ENCODE measurements at places on chromosomes 5 and 9.

DNA sequence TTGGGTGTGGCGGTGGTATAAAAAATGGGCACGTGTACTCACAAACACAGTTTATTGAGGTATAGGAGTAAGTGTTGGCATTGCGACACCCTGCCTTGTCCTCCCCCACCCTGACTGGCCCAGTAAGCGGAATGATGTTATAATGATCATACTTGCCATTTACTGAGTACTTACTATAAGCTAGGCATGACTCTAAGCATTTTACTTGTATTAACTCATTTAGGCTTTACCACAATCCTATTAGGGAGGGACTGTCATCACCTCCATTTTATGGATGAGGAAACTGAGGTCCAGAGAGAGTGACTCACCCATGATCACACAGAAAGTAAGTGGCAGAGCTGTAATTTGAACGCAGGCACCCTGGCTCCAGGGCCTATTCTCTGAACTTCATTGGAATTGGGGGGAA lies 2.3 kb downstream of the SMIM3 start:
- DNase-seq = no peak

GRCh38 chr5:176491901-176492300 lies 43.7 kb downstream of the FAF2 start:
- DNase-seq = no peak

DNA sequence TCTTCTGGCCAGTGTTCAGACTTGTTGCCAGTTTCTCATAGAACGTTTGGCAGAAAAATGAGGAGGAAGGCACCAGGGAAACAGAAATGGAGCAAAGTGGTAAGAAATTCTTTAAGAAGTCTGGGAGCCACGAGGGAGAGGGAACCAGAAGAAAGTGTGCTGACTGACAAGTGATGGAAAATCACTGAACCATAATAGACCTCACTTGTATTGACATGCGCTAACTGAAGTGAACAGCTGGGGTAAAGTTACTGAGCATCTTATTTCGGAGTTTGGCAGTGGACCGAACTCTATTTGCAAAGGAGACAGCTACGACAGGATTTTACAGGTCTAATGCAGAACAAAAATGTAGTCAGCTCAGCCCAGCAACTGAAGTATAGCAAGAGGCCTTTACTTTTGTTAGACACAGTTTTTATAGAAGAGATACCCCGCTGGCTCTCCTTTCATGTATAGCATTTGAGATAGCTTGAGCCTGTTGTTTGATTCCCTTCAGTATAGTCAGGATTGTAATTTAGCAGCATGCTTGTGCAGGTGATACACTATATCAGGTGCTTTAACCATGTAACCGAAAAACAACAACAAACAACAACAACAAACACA lies 53.6 kb downstream of the HMHB1 start:
- DNase-seq = no peak

GRCh38 chr5:68953231-68953874 lies 140.5 kb upstream of the SLC30A5 start:
- DNase-seq = no peak

- DNase-seq = no peak
Measured at GRCh38 chr9:82206946-82207345, 218.4 kb downstream of the SPATA31D1 start.

DNA sequence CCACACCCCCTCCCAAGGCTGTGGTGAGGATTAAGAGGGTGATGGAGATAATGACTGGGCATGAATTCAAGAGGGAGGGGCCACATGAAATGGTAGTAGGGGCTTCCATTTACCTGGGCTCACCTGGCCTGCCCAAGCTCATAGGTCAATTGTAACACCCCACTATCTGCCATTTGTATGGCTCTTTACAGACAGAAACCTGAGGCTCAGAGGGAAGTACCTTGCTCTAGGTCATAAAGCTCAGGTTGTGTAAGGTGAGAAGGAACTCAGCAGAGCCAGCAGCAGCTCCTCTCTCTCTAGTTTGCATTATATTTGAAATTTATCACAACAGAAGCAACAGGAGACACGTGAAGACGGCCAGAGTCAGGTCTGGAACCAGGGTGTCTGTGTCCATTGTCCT lies 133.4 kb upstream of the ALDH1B1 start:
- DNase-seq = no peak

DNA sequence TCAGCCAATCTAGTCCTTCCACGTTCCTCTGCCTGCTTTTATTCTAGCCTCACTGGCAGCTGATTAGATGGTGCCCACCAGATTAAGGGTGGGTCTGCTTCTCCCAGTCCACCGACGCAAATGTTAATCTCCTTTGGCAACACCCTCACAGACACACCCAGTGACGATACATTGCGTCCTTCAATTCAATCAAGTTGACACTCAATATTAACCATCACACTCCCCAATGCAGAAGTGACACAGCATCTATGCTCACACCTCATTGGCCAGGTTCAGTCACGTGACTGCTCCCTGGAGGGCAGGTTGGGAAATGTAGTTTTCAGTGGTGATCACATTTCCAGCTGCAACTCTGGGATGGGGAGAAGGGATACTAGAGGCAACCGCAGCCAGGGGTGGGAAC lies 13.0 kb downstream of the SUSD3 start:
- no peak for DNase-seq

DNA sequence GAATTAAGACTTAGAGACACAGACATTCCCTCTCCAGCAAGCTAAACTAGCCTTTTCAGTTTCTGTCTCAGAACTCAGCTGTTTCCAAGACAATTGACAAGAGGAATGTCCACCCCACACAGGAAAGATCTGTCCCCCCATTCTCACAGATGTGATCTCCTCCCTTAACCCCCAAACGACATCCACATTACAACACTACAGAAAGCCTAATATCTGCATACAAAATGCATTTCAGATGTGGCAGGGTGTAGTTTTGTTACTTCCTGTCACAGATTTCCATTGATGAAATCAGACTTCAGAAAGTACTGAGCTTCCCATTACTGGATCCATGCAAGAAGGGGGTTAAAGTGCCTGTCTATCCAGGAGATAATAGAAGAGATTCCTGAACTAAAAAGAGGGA lies 2.9 kb upstream of the ARSI start:
- no peak for DNase-seq

DNA sequence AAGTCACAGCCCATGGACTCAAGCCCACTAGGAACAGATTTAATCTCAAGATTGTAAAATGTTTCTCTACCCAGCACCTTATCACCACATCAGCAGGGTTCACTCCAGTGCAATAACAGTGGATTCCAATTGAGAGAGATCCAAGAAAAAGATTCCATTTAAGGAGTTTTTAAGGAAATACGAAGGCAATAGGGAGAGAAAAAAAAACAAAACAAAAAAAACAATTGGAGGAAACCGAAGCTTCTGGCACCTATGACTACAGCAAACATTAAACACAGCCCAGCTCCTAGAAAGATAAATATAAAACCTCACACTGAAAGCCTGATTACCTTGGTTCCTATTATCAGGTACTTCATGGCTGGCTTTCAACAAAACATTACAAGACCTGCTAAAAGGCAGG lies 192.7 kb downstream of the DAB2IP start:
- DNase-seq = no peak

GRCh38 chr5:76402251-76402885 lies 717 bp upstream of the IQGAP2 start:
- DNase-seq = peak; percentile 88

DNA sequence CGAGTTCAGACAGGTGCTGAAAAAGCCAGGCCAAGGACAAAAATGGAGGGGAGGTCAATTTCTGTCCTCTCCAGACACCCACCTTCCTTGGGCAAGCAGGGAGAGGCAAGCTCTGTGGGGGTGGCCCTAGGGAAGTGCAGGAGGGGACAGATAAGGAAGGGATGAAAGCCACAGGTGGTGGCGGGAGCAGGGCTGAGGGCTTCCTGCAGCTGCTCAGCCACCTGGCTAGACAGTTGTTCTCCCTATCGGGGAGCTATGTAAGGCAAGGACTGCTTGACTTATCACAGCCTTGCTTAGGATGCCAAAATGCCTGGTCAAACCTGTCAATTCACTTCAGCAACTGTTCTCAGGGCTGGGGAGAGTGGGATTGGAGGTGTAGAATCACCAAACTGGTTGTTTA lies 266.1 kb downstream of the ZSWIM6 start:
- no peak for DNase-seq

DNA sequence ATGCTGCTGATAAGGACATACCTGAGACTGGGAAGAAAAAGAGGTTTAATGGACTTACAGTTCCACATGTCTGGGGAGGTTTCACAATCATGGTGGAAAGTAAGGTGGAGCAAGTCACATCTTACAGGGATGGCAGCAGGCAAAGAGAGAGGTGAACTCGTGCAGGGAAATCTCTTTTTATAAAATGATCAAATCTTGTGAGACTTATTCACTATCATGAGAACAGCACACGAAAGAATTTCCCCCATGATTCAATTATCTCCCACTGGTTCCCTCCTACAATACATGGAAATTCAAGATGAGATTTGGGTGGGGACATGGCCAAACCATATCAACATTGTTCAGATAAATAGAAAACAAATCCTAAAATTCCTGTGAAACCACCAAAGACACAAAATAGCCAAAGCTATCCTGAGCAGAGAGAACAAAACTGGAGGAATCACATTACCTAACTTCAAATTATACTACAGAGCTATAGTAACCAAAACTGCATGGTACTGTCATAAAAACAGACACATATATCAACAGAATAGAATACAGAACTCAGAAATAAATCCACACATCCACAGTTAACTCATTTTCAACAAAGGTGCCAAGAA lies 230.5 kb upstream of the TRIM32 start:
- DNase-seq = no peak

GRCh38 chr5:178990491-178990890 lies 4.6 kb downstream of the GRM6 start:
- no peak for DNase-seq

GRCh38 chr9:108083160-108083750 lies 593.7 kb upstream of the KLF4 start:
- no peak for DNase-seq

DNA sequence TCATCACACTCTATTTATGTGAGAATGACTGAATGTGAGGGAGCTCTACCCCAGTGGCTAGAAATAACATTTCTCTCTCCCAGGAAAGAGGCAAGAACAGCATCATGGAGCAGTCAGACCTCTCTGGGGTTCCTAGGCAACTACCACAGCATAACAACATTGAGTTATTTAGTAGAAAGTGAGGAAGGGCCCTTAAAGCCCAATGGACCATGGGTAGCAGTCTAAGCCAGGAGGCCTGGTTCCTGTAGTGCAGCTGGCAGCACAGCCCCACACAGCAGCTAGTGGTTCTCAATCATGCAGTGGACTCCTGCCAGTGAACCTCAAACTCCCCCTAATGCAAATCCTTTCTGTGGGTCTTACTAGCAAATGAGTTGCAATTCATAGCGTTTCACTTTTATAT lies 55.3 kb downstream of the SPEF2 start:
- no peak for DNase-seq

GRCh38 chr9:81629440-81629839 lies 59.9 kb downstream of the TLE1 start:
- DNase-seq = no peak

DNA sequence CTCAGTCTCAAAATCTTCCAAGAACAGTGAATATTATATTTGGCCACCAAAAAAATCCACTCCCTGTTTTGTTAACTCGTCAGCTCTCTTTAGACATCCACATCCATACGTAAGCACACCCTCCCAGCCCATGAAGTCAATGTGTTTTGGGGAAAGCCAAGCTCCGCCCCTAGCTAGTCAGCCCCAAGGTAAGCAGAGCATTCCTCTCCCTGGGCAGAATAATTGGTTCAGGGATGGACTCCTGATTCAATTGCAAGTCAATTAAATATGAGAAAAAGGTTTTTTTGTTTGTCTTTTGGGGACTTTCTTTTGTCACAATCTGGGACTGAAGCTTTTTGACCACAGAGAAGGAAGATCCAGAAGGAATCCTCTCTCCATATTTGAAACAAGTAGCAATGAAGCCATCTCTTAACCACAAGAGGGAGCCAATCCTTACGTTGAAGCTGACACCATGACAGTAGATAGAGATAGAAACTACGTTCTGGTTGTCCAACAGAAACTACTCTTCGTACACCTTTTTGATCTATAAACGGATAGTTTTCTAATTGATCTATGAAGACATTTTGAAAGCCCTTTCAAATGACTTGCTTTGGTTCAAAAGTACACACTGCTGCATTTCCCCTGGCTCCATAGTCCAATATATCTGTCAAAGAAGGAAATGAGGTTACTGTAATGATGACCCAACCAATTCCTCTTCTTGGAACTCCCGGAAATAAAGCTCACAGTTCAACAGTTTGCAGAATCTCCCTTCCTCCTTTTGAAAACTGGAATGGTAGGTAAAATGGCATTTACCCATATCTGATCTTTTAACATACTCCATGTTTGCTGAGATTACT lies 166.4 kb downstream of the TLE1 start:
- no peak for DNase-seq

- DNase-seq = no peak
Measured at GRCh38 chr5:136482206-136482605, 116.9 kb upstream of the TRPC7 start.

DNA sequence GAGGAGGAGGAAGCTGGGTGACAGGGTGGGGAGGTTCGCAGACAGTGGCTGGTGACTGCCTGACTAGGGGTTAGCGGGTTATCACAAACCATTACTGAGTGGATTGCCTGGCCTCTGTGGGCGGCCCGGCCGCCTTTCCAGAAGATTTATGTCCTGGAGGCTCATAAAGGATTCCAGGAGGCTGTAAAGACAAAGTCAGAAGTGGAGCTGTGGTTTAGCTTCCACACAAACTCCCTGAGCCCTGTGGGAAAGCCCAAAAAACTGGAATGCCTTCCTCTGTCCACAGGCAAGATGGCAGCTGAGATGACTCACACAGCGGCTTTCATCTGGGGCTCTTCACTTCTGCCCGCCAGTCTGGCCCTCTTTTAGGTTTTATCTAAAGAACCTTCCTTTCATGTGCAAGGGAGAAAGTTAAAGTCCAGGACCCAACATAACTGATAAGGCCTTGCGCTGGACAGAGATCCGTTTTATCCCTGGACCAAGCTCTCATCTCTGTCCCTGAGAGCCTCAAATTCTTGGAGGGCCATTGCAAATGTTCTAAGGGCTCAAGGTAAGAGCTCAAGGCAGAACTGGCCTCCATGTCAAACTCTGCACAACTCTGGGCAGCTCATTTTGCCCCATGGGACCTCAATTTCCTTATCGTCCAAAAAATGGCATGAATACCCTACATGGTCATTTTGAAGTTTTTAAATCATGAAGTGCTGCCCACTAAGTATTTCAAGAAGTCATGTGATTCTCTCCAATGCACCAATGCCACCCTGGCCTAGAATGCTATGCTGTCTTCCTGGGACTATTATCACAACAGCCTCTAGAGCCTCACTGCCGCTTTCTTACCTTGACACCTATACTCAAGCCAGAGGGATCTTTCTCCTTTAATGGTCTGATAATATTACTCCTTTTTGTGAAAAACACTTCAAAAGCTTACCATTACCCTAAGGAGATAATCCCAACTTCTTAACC lies 249.4 kb upstream of the TRIM32 start:
- DNase-seq = no peak

- DNase-seq = no peak
Measured at GRCh38 chr9:136536721-136537241, 9.1 kb downstream of the NOTCH1 start.

DNA sequence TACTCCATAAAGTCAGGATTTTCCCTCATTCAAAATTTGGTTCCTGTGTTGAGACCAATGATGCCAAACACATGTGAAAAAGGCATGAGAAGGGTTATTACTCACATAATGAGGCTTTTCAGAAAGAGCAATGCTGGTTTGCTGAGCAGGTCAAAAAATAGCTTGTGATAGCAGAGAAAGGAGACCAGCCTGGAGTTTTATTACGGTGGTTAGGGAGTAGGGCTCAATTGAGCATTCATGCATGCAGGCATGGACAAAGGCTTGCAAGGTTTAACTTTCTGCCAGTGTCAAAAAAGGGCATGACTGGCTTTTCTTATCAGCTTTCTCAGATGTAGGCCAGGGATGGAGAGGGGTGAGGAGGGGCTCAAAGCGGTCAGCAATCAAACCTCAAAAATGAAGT lies 628.3 kb downstream of the DNAH5 start:
- DNase-seq = no peak

All from stimulated activated CD8-positive, alpha-beta memory T cell treated with anti-CD3 and anti-CD28 coated beads, Interleukin-7, amount 100 ng/mL, for 48 hours (primary cell).